ENCODE measurements at places on chromosomes 12 and 14.

- DNase-seq, result no peak
Observed at GRCh38 chr12:131457028-131457310, 253.9 kb upstream of the SFSWAP start.

GRCh38 chr14:68707482-68707881, 85.4 kb downstream of the ZFP36L1 start:
- DNase-seq, result no peak

DNA sequence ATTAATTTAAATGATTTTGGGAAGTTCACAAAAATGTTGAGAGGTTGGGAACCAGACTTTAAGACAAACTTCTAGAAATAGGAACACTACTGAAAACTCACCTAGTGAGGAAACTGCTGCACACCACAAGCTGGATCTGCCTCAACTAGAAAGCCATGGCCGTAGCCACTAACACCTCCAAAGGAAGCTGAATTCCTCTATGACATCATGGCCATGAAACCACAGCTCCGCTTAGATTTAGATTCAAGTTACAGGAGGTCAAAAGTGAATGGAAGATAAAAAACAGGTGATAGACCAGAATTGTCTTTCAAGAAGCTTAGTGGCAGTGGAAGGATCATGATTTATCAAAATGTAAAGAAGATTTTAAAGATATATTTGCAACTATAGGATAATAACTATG, 208.8 kb upstream of the ALG10 start:
- no peak for DNase-seq

GRCh38 chr12:50999093-50999492, 27.1 kb downstream of the SLC11A2 start:
- no peak for DNase-seq

All from NT2/D1 (cell line).